ENCODE measurements at places on chromosomes 6 and 20.

DNA sequence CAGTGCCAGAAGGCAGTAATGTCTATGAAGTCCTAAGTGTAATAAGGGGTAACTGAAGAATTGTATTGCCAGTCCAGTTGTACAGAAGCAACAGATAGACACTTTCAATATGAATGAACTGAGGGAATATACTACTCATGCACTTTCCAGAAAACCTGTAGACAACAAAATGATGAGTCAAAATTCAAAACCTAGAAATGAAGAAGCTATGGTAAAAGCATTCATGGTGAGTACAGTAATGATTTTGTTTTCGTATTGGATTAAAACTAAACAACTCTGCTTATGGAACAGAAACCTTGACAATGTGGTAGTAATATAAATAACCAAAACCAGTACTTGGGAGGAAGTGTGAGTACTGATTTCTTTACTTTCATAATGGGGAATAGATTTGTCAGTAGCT, 35.0 kb downstream of the ARMC2 start:
- DNase-seq, result no peak

GRCh38 chr6:162708971-162709370, 18.6 kb downstream of the PRKN start:
- DNase-seq, result no peak

DNA sequence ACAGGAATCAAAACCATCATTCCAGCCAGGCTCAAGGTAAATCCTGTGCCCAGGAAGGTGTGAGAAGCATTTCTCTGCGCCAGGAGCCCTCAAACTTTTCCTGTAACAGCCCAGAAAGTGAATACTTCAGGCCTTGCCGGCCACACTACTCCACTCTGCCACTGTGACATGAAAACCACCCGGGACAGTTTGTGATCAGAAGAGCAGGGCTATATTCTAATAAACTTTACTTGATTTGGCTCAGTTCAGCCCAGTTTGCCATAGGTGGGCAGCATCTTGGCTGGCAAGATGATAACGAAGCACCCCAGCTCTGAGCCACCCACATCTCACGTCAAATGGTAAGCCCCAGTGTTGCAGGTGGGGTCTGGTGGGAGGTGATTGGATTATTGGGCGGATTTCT, 249.4 kb downstream of the DLL1 start:
- DNase-seq, result no peak

DNA sequence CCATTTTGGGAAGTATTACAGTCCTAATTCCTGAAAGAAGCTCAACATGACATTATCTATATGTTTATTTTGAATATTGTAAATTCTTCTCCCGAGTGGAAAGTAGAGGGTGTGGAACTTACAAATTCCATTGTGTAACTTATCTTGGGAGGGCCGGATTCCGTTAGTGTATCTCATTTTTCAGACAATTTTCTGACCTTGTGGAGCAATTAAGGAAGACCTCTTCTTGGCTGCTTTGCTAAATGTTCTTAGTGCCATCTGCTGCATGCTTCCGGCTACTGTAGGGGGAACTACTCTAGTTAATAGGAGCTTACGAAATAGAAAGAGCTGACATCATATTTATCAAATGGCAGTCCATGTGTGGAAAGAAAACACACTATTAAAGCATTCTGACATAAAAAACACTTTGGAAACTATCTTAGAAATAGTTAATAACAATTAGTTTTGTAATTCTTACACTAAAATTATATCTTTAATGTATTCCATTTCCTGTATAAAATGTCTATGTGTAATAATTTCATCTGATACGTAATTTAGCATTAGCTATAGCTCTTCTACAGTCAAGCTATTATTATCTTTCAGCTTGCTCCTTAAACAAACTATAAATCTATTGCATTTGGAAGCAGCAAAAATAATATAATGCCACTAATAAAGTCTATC, 41.5 kb upstream of the KCNQ5 start:
- DNase-seq, result peak; percentile 93

- no peak for DNase-seq
Observed at GRCh38 chr20:4063631-4064030, 48.3 kb upstream of the RNF24 start.

DNA sequence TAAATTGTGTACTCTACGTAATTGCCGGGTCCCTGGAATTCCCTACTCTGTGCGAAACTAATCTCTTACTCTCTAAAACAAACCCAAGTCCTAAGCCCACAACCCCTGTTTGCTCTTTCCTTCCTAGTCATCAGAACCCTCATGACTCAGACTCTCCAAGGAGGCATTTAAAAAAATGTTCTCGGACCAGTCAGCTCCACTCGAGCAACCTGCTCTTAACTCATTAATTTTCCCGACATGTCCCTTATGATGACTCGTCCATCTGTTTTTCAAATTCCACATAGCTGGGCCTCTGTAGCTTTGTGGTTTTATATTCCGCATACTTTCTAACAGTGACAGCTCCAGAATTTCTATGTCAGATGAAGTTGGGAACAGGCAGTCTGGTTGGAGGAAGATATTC, 2.6 kb upstream of the MUC22 start:
- DNase-seq, result no peak

- DNase-seq, result peak; percentile 35
Observed at GRCh38 chr6:52537001-52537753, 39.7 kb downstream of the TRAM2 start.

- DNase-seq, result no peak
Observed at GRCh38 chr6:82056567-82056966, 191.0 kb downstream of the IBTK start.

DNA sequence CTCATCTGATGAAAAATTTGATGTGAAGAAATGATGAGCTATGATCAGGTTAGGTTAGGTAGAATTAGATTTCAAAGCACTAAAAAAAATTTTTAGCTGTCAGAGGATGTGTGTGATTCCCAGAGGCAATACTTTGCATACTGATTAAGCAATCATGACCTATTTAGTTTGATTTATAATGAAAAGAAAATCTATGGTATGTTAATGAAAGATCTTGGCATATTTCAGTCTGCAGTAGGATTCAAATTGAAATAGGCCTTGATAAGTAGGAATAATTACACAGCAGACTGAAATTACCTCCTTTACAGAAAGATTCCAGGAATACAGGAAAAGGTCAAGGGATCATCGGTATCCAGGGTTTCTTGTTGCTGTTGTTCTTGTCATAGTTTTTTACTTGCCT, 69.3 kb downstream of the HDDC2 start:
- DNase-seq, result no peak

DNA sequence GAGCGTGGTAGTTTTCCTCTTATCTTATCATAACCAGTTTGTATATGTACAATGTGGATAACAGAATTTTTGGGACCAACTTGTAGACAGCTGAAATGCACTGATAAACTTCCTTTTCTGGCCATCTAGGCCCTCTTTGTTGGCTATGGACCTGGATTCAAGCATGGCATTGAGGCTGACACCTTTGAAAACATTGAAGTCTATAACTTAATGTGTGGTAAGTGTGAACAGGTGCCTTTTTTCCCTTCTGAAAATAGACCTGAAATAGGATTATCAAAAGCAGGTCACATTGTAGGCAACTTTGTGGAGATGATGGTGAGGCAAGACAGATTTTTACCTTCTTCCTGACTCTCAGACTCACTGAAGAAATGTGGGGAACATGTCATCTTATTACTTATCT, 67.8 kb downstream of the ENPP1 start:
- DNase-seq, result peak; percentile 4

GRCh38 chr20:53304146-53304545, 289.5 kb downstream of the ZNF217 start:
- no peak for DNase-seq

GRCh38 chr20:17497821-17498580, 33.2 kb downstream of the BFSP1 start:
- no peak for DNase-seq

DNA sequence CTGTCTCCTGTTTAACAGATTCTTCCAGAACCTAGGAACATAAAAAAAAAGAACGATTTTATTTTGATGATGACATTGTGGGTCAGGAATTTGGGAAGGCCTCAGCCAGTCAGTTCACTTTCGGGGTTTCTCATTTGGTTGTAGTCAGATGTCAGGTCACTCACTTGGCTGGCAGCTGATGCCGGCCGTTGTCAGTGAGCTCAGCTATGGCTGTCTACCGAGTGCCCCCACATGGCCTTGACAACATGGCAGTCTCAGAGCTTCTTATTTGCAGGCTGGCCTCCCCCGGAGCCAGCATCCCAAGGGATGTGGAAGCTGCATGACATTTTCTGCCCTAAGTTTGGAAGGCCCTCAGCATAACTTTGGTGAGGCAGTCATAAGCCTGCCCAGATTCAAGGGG, 11.5 kb downstream of the RNF217 start:
- DNase-seq, result no peak

DNA sequence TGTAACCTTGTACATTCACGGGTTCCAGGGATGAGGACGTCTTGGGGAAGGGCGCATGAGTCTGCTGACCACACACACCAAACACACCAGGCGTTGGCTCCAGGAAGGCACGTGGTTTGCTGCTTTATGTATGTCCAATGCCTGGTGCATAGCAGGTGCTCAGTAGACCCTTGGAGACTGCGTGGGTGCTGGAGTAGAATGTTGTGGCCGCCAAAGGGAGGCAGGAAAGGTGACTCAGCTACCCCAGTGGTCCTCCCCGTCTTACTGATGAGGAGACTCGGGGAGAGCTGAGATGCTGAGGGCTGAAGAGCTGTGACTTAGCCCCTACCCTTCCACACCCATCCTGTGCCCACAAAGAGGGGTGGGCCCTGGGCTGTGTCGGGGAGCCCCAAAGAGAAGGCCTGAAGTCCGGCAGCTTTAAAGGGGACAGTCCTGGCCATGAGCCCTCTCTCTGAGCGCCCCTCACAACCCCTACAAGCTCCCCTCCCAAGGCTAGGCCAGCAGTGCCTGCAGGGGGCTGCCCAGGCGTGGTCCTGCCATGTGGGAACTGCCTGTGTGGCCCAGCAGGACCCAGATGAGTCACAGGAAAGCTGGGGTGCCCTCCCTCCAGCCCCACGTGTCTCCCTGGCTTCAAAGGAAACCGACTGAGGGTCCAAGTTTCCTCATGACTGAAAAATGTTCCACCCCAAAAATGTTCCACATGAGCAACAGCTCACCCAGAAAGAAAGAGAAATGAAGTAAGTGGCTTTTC, 28.0 kb upstream of the PTGIS start:
- no peak for DNase-seq

DNA sequence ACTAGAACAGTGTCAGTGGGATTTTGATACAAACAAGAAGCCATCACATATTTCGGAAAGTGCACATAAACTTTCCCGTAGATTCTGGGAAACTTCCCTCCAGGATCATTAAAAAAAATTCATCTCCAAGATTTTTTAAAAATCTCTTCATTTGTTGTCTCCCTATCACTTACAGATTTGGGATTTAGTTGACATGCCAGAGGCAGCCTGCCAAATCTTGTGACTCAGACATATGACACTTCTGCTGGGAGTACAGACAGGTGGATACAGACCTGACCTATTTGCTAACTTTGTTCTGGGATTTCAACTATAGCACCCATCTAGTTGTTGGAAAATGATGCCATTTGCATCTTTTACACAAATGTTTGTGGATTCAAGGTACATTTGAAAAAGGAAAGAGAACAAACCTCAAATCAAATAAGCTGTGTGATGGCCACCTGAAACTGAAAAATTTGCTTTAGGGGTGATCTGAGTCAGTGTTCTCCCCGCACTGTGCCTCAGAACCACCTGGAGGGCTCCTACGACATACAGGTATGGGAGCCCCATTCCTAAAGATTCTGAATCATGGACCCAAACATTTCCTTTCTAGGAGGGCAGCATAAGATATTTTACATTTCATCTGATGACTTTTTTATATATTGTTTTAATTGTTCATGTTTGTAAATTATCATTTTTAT, 21.9 kb upstream of the CD2AP start:
- no peak for DNase-seq

DNA sequence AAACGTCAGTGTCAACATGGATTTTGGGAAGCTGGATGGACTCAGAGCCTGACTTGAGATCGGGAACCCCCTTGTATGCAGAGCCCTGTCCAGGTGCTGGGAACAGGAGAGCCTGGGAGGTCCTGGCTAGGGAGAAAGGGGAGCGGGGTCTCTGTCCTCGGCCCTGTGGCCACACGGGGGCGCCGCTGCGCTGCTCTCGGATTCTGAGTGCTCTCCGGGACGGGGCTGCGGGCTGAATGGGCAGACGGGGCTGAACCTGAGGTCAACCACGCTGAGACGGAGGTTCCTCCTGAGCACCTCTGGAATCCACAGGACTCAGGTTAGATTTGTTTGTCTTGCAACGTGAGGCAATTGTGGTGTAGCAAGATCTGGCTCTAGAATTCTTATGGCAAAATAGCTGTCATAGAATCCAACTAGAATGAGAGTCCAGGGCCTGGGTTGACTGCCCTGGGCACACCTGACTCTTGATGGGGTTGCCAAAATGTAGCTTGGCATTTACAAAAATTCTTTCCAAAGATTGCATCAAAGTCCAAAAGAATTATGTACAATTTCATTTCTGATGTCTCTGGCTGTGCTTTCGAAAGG, 20.6 kb upstream of the HLA-F start:
- DNase-seq, result peak; percentile 65

GRCh38 chr6:99491171-99491570, 24.1 kb downstream of the USP45 start:
- no peak for DNase-seq

DNA sequence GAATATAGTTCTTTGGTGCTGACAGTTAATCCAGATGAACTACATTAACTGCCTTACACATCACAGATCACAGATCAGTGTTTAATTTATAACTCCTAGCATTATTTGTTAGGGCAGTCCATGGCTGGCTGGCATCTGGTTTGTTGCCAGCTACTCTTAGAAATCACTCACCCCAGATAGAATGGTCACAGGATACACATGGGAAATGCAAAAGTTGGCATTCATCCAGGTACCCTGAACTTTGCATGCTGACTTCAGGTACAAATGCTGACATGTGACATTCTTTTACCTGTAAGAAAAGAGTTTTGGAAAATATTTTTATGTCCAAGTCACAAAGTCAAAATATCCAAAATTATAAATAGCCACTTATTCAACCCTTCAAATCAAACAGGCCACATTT, 20.2 kb downstream of the FBXL4 start:
- DNase-seq, result no peak

DNA sequence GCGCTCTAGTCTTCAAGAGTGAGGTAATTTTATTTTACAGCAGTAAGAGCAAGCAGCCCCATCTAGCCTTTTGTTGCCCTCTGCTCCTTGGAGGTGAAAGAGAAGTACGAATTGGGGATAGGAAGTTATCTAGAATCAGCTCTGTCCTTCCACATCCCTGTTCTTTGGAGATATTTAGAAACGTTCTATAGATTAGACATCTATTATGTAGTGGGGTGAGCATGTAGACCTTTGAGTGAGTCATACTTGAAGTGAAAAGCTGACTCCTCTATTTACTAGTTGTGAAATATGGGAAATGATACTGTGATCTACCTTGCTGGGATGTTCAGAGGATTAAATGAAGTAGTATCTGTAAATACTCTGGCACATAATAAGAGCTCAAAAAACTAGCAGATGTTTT, 36.0 kb upstream of the SLC35D3 start:
- DNase-seq, result peak; percentile 30

DNA sequence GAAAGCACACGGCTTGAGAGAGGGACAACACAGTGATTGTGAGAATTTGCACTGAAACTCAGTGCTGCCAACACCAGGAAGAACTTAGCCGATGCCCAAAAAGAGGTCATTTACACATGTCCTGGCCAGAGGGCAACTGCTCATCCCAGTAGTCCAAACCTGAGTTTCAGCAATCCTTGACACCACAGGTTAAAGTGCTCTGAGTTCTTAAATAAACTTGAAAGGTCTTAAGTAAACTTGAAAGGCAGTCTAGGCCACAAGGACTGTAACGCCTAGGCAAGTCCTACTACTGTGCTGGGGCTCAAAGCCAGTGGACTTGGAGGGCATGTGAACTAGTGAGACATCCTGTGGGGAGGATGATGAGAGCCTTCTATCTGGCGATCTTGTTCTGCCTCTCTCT, 14.1 kb downstream of the SNX14 start:
- no peak for DNase-seq
